ENCODE measurements at places on chromosomes 16 and 17.

GRCh38 chr17:42804918-42805367 lies 6.3 kb downstream of the CNTD1 start:
- no peak for DNase-seq

DNA sequence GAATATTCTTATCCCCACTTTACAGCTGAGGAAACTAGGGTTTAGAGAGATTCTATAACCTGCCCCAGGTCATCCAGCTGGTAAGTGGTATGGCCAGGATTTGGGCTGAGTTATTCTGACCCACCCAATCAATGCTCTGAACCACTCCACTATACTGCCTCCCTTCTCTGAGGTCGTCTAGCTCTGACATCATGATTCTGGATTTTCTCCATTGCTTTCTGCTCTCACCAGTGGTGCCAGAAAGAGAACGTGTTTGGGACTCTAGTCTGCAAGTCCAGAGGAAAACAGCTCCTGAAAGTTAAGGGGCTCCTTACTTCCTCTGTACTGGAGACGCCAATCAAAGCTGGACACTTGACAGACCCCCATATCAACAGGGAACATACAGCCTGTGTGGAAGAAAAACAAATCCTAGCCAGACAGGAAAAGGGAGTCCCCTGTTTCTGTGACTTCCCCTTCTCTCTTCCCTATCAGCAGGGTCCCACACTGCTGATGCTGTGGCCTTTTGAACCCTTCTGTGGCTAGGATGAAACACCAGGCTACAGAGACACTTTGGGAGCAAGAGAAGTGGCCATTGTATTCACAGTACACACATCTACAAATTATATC lies 6.0 kb upstream of the EZH1 start:
- DNase-seq = no peak

DNA sequence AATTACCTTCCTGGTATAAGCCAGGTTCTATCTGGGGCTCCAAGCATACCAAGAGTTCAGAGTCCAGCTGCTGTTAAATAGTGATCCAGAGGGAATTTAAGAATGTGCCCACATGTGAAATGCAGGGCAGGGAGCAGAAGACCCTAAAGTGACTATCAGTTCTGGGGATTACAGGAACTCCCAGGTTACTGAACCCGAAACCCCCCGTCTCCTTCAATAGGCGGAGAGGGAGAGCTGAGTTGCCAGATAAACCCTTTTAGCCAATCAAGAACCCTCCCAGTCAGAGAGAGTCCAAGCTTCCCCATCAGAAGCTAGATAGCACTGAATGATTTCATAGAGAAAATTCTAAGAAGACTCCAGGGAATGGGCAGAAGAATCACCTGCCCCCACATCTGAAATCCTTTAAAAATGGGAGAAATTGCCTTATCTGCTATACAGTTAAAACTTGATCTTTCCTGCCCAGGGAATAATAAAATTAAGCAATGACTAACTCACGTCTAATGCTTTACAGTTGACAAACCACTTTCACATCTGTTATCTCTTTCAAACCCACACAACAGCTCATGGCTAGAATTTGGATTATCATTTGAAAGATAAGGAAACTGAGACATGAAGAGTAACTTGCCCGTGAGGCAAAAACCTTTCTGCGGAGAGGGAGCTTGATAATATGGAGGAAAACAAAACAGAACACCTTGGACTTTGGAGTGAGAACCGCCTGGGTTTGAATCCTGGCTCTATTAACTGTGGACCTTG lies 10.2 kb downstream of the NOG start:
- no peak for DNase-seq

- no peak for DNase-seq
These were observed 20.6 kb downstream of the TPPP3 start for GRCh38 chr16:67372664-67373063.
